ENCODE measurements at places on chromosomes 16 and 17.

DNA sequence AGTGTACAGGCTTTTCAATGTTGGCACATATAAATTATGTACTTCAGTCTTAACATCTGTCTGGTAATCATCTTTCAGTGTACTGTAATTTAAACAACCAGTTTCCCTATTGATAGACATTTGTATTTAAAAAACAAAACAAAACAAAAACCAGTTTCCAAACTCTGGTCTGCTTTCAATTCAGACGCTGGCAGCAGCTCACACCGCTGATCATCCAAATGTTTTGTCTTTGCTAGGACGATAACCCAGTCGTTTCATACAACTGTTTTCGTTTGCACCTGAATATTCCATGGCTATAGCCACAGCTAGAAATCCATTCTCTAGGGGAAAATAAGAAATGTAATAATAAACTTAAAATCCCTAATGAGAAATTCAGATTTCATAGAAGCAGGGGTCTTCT lies 47.8 kb downstream of the RBFOX1 start:
- no peaks in the 10 kb centered on the region for H3K4me1 ChIP-seq
- H3K36me3 ChIP-seq, result no peaks in the 10 kb centered on the region
- no peak for DNase-seq

DNA sequence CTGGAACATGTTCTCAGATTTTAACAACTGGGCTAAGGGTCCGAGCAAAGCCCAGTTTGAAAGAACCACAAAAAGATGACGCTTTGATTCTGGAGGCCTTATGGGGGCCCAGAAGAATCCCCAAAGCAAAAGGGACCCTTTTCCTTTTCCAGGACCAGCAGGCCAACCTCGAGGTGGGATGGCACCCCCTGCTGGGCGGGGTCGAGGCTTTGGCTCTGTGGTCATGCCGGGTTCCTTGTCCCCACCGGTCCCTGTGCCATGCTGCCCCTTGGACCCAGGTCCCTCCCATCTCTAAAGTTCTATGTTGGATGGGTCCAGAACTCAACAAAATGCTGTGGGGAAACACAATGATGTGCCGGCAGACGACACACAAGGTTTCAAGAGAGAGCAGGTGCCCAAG lies 30.9 kb downstream of the TMEM204 start:
- H3K4me3 ChIP-seq, result no peak overlapping the region
- H3K27me3 ChIP-seq, result no peaks in the 10 kb centered on the region
- H3K36me3 ChIP-seq, result 0 out of 2 replicates have a peak, but pooled peaks cover 3% of the 10 kb centered on the region
- no peak for DNase-seq
- no peak overlapping the region for H3K27ac ChIP-seq

GRCh38 chr17:17725752-17726457 lies 44.6 kb downstream of the RAI1 start:
- H3K27ac ChIP-seq, result no peak overlapping the region
- no peak for DNase-seq
- peaks cover 12% of the 10 kb centered on the region for H3K4me1 ChIP-seq

GRCh38 chr16:81101702-81102101 lies 5.5 kb upstream of the GCSH start:
- no peak overlapping the region for H3K4me3 ChIP-seq
- DNase-seq, result no peak
- no peaks in the 10 kb centered on the region for H3K36me3 ChIP-seq
- H3K27me3 ChIP-seq, result no peaks in the 10 kb centered on the region

DNA sequence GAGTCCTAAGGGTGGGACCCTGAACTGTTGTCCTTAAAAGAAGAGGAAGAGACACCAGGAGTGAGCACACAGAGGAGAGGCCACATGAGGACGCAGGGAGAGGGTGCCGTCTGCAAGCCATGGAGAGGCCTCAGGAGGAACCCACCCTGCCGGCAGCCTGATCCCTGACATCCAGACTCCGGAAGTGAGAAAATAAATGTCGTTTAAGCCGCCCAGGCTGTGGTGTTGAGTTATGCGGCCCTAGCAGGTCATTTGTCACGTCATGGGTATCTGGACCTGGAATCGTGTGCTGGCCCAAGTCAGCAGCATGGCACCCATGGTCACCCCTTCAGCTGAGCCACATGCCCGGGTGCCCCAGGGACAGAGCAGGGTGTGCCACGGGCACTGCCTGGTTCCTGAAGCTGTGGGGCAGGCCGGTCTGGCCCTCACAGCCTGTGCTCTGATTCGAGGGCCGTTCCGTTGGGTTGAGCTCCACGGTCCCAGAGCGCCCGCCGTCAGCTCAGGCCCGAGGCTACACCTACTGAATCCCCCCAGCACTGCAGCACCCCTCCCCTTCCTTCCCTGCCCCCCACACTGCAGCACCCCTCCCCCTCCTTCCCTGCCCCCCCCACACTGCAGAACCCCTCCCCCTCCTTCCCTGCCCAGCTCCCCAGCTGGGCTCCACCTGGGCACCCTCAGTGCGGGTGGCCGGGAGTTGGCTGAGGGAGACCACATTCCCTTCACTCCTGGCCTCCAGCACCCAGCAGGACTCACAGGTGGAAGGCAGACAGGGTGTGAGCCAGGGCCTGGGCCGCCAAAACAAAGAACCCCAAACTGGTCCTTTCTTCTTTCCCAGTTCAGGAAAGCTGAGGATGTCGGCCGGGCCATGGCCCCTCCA lies 2.7 kb upstream of the CCDC57 start:
- H3K4me1 ChIP-seq, result peaks cover 2% of the 10 kb centered on the region
- peaks cover 6% of the 10 kb centered on the region for H3K27me3 ChIP-seq
- no peaks in the 10 kb centered on the region for H3K36me3 ChIP-seq
- no peak for DNase-seq
- no peak overlapping the region for H3K27ac ChIP-seq

DNA sequence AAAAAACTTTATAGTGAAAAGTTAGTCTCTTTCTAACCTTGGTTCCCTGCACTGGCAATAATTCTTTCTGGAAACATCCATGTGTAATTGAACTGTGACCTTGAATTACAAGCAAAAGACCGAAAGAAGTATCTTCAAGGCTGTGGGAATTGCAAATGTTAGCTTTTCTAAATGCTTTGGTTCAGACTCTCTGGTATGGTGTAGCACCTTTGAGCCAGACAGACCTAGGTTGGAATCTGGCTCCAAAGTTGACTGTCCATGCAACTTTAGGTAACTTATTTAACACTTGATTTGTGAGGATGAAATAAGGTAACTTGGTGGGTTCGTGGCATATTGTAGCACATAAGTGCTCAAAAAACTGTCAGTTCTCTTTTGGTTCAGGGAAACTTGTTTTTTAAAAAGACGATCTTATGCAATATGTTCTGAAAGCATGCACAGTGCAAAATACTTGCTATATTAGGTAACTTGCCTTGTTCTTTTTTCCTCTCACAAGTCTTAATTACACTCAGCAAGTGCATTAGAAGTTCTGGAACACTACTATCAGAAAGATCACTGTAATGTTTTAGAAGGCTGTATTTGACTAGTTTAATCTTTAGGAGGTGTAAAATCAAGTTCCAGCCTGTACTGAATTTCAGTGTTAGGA lies 46.3 kb downstream of the TANGO6 start:
- no peak overlapping the region for H3K27ac ChIP-seq
- H3K4me1 ChIP-seq, result no peaks in the 10 kb centered on the region
- no peaks in the 10 kb centered on the region for H3K27me3 ChIP-seq
- DNase-seq, result no peak
- H3K36me3 ChIP-seq, result no peaks in the 10 kb centered on the region

GRCh38 chr17:77328823-77329740 lies 188.3 kb downstream of the SEC14L1 start:
- no peak overlapping the region for H3K27ac ChIP-seq
- no peak for DNase-seq
- no peaks in the 10 kb centered on the region for H3K36me3 ChIP-seq
- H3K4me3 ChIP-seq, result no peak overlapping the region
- no peaks in the 10 kb centered on the region for H3K27me3 ChIP-seq

DNA sequence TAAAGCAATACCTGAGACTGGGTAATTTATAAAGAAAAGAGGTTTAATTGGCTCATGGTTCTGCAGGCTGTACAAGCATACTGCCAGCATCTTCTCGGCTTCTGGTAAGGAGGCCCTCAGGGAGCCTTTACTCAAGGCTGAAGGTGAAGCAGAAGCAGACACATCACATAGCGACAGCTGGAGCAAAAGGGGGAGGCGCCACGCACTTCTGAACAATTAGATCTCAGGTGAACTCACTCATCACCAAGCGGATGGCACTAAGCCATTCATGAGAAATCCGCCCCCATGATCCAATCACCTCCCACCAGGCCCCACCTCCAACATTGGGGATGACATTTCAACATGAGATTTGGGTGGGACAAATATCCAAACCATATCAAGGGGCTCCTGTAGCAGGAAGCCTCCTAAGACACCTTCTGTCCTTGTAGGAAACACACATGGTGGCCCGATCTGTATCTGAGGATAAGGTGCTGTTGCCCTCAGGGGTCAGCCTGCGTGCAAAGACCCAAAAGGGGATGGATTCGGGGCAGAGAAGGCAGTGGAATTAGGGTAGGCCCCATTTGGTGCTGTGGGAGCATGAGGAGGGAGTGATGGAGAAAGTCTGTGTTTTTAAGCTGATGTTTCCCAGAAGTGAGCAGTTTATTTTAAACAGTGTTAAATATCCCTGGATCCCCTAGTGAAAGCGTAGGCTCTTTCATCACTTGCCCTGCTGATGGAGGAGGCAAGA lies 23.0 kb downstream of the IL21R start:
- H3K27me3 ChIP-seq, result no peaks in the 10 kb centered on the region
- no peaks in the 10 kb centered on the region for H3K4me1 ChIP-seq
- H3K36me3 ChIP-seq, result no peaks in the 10 kb centered on the region
- no peak overlapping the region for H3K27ac ChIP-seq

DNA sequence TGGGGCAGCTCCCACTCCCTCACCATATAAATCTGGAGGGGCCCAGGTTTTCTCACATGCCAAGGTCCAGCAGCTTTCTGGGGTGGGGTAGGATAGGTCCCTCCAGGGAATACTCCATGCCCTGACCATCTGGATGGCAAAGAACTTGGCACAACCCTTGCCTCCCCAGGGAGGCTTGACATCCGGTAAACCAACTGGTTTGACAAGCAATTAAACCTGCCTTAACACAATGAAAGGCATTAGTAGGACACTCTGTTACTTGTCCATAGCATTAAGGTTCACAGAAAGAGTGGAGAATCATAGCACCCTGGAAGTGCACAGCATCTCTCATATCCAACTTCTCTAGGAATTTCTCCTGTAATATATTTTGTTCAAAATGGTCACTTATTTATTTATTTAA lies 63.9 kb upstream of the MAF start:
- no peak for DNase-seq
- no peaks in the 10 kb centered on the region for H3K4me1 ChIP-seq
- H3K4me3 ChIP-seq, result no peak overlapping the region
- H3K27ac ChIP-seq, result no peak overlapping the region

- no peaks in the 10 kb centered on the region for H3K27me3 ChIP-seq
- peaks cover 1% of the 10 kb centered on the region for H3K4me1 ChIP-seq
- no peak for DNase-seq
- H3K36me3 ChIP-seq, result no peaks in the 10 kb centered on the region
Measured at GRCh38 chr17:42193216-42193968, 902 bp downstream of the GHDC start.

- H3K27ac ChIP-seq, result no peak overlapping the region
- no peak overlapping the region for H3K4me3 ChIP-seq
- no peaks in the 10 kb centered on the region for H3K27me3 ChIP-seq
- H3K4me1 ChIP-seq, result no peaks in the 10 kb centered on the region
- no peaks in the 10 kb centered on the region for H3K36me3 ChIP-seq
Measured at GRCh38 chr17:16140854-16141253, 74.5 kb downstream of the NCOR1 start.

- no peaks in the 10 kb centered on the region for H3K36me3 ChIP-seq
- no peak for DNase-seq
Measured at GRCh38 chr16:53949715-53950410, 245.9 kb downstream of the FTO start.

GRCh38 chr17:35046740-35047283 lies 16.7 kb downstream of the RFFL start:
- H3K27ac ChIP-seq, result no peak overlapping the region
- H3K4me1 ChIP-seq, result no peaks in the 10 kb centered on the region
- DNase-seq, result no peak

- peak within 1 kb of the TSS; percentile 77 for H3K4me3 ChIP-seq
- H3K4me1 ChIP-seq, result peaks cover 3% of the 10 kb centered on the region
- no peaks in the 10 kb centered on the region for H3K36me3 ChIP-seq
- H3K27ac ChIP-seq, result no peak within 1 kb of the TSS
- DNase-seq, result no peak
Measured at GRCh38 chr16:51150888-51151320, at the start of gene SALL1. SALL1 (minus strand) TSS chr16:51151270; CDS start chr16:51151241, 29 bp downstream.

GRCh38 chr17:8753136-8753975 lies 5.0 kb downstream of the SPDYE4 start:
- H3K4me3 ChIP-seq, result no peak overlapping the region
- H3K27ac ChIP-seq, result no peak overlapping the region
- DNase-seq, result no peak
- no peaks in the 10 kb centered on the region for H3K27me3 ChIP-seq
- no peaks in the 10 kb centered on the region for H3K4me1 ChIP-seq
- no peaks in the 10 kb centered on the region for H3K36me3 ChIP-seq

DNA sequence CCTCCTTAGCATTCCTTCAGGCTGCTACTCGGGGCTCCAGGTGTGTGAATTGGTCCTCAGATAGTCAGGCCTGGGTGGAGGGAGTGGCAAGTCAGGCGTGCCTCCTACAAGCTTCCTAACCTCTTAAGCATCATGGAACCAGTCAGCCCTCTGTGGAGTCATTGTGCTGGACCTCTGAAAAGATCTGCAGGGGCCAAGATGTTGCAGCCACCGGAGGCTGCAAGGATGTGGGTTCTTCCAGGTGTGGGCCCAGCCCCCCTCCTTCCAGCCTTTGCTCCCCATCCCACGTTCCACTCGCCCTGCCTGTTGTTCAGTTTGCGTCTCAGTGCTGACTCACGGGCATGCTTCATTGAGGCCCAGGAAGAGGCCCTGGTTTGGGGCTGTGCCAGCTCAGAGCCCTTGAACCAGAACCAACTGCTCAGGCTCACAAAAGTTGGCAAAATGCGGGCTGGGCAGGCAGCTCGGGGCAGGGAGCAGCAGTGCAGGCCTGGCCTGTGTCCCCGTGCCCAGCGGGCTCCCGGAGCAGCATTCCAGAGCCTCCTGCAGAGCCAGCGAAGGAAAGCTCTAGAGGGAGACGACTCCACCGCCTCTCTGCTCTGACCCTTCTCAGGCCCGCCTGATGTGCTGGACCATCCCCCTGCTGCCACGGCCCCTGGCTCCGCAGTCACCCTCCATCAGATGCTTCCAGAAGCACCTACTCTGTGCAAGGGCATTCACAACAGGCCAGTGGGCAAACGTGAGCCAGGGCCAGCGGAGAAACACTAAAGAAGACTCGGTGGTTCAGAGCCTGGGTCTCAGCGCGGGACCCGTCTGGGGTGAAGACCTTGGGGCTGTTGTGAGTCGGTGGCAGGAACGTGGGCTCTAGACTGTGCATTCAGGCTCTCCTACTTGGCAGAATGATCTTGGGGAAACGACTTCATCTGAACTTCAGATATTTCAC lies 7.5 kb downstream of the LDHD start:
- no peaks in the 10 kb centered on the region for H3K27me3 ChIP-seq
- H3K4me3 ChIP-seq, result no peak overlapping the region
- no peak for DNase-seq
- peaks cover 8% of the 10 kb centered on the region for H3K36me3 ChIP-seq
- no peak overlapping the region for H3K27ac ChIP-seq

DNA sequence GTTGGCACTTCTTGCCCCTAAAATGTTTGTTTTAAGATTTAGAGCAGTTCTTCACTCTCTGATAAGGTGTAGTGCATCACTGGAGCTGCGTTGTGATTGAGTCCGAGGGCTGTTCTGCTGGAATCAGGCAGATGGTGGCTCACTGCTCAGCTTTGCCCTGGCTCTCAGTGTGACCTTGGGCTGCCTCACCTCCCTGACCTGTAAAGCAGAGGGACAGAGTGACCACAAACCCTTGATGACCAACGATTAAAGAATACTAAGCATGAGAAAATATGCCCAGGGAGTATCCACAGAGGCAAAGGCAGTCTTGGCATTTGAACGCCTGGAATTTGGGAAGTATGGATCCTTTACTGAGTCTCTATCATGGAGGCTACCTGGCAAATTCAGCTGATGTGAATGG lies 18.1 kb downstream of the CMIP start:
- no peak overlapping the region for H3K27ac ChIP-seq
- no peak for DNase-seq
- no peaks in the 10 kb centered on the region for H3K27me3 ChIP-seq
- H3K4me3 ChIP-seq, result no peak overlapping the region
- H3K4me1 ChIP-seq, result no peaks in the 10 kb centered on the region

All from iPS DF 6.9 (cell line).